Stimulated activated CD4-positive, alpha-beta T cell treated with anti-CD3 and anti-CD28 coated beads, Interleukin-1b, Interleukin-23, amount 100 ng/mL, for 1 hour (primary cell): ENCODE measurements at places on chromosomes 16 and 17.

DNA sequence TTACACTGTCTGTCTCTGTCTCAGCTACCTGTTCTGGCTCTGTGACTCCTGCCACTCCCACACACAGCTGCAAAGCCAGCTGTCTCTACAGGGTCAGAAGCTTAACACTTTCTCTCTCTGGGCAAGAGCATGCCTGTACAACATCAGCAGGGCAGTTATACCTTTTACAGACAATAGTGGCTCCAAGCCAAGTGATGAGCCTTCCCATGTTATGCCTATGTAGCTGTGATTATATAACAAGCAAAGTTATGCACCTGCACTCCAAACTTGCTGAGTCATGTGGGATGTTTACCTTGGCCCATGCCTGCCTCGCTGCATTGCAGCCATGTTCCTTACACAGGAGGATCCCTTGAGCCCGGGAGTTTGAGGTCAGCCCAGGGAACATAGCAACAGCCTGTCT lies 31.8 kb upstream of the APPBP2 start:
- DNase-seq: no peak

DNA sequence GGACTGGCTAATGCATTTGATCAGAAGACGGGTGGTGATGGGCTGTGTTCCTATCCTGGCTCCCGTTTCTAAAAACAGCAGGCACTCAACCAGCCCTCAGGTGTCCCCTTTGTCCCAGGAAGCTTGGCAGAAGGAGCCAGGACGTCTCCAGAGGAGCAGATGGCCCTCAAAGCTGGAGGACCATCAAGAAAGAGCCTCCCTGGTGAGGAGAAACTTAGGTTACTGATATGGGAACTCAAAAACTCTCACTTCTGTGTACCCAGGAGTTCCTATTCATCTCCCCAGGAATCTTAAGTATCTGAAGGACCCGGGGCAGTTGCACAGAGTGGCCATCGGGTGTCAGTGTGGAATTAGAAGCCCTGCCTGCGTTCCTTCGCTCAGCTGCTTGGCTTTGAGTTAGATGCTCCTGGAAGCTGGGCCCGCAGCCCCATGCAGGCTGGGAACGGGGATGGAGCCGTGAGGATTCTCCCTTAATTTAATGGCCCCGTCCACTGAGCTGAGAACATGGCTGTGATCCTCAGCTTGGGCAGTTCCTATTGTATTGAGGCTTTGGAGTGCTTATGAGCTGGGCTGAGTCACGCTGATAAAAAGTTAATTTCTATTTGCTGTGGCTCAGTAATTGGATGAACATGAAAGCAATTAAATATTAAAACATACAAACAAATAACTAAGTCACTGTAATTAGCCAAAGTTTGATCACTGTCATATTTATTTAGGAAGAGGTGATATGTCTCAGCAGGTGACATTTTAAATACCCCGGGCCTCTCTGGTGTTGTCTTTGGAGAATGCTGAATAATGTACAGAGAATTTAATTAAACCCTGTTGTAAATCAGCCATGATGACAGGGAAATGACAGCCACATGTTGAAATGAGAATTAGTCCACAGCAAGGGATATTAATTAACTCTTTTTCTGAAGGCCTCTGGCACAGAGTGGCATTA lies 402.1 kb downstream of the SEC14L1 start:
- DNase-seq: peak; percentile 29

DNA sequence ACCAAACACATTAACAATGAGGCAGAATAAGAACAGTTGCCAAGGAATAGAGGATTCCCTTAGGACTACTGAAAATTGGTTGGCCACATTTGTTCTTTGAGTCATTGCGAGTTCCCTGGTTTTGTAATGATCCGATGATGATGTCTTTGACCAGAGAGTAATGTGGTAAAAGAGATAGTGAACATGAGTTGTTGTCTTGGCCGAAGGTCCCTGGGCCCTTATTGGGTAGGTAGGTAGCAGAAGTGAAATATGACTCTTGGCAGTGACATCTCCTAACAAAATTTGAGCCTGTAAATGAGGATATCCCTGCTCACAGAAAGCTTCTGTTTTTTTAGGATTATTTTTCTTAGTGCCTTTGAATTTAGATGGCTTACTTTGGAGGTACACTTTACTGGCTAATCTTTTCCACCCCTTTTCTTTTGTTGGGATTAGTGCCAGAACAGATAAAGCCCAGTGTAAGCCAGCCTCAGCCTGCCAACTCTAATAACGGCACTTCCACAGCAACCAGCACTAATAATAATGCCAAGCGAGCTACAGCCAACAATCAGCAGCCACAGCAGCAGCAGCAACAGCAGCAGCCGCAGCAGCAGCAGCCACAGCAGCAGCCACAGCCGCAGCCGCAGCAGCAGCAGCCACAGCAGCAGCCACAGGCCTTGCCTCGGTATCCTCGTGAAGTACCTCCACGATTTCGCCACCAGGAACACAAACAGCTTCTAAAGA lies 47.2 kb downstream of the TNRC6A start:
- DNase-seq: no peak

DNA sequence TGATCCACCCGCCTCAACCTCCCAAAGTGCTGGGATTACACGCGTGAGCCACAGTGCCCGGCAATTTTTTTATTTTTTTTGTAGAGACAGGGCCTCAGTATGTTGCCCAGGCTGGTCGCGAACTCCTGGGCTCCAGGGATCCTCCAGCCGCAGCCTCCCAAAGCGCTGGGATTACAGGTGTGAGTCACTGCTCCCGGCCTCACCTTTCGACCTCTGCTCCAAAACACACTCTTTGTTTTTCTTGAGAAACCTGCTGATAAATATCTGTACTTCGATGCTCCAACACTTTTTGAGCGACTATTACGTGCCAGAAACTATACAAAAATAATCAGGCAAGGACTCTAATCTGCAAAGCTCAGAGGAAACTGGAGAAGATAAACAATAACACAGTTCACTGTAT lies 1.0 kb downstream of the MED1 start:
- DNase-seq: no peak

DNA sequence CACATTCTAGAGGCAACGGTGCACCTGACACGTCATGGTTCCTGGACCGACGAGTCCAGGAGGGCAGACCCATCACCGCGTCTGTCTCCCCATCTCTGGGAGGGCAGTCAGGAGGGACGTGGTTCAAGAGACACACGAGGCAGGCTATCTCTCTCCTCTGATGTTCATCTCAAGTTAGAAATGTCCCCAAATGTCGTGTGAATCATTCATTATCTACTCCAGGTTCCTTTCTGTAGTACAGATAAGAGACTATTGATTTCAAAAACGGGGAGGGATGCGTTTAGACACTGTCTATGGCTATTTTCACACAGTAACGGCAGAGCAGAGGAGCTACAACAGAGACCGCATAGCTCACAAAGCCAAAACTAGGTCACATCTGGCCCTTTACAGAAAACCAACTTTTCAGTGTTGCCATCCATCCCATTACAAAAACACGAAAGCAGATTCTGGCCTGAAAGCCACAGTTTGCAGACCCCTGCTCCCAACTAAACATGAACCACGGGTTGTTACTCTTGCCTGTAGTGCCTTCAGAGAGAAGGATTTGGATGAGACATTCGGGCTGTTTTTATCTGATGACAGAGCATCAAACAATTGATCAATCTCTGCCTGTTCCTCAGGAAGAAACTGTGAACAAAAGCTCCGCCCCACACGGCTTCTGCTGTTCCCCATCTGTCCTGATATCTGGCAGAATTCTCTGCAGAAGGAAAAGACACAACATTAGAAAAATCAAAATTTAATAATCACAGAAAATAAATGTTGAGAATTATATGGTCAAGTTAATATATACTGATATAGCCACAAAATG lies 6.8 kb downstream of the MEAK7 start:
- no peak for DNase-seq

- no peak for DNase-seq
Observed at GRCh38 chr17:79020631-79021301, 3.2 kb upstream of the C1QTNF1 start.

- DNase-seq: no peak
Observed at GRCh38 chr16:69890892-69891282, 60.2 kb upstream of the CLEC18A start.

DNA sequence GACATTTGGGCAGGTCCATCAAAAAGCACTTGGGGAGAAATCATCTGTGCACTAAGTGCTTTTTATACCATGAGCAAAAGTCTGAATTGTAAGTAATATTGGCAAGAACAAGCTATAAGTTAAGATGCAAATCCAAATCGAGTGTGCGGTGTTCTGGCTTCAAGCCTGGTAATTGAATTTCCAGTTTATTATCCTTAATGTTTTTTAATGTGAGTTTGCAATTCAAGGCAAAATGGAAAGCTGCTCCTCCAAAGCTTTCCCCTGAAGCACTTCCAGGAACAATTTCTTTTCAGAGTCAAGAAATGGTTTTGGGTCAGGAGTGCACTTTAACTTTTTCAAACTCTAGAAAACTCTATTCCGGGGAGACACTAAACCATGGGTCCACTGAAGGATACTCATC lies 445.7 kb downstream of the TOX3 start:
- no peak for DNase-seq

GRCh38 chr16:67388591-67388990 lies 4.7 kb downstream of the TPPP3 start:
- DNase-seq: no peak

- no peak for DNase-seq
Observed at GRCh38 chr16:64148356-64148755, 973.5 kb downstream of the CDH11 start.

DNA sequence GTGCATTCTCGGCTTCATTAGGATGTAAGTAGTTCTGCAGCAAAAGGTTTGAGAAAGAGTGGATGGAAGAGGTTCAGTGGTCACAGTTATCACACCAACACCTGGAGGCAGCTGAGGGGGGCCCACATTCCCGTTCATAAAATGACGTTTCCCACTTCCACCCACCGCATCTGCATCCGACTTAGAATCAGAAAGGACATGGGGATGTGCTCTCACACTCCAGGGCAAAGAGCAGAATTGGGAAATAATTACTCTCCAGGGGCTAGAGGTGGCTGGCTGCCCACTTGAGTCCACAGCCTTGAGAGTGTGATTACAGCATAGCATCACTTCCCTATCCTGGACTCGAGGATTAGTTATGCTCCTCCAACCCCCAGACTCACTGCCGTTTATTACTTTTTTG lies 122.0 kb downstream of the CPPED1 start:
- DNase-seq: no peak

GRCh38 chr16:50688083-50688482 lies 5.3 kb upstream of the NOD2 start:
- DNase-seq: no peak

GRCh38 chr17:75318211-75318610 lies 29.0 kb upstream of the SLC25A19 start:
- DNase-seq: no peak

GRCh38 chr17:43753493-43754129 lies 5.0 kb downstream of the SOST start:
- no peak for DNase-seq

GRCh38 chr16:12679660-12680272 lies 123.9 kb downstream of the CPPED1 start:
- no peak for DNase-seq

DNA sequence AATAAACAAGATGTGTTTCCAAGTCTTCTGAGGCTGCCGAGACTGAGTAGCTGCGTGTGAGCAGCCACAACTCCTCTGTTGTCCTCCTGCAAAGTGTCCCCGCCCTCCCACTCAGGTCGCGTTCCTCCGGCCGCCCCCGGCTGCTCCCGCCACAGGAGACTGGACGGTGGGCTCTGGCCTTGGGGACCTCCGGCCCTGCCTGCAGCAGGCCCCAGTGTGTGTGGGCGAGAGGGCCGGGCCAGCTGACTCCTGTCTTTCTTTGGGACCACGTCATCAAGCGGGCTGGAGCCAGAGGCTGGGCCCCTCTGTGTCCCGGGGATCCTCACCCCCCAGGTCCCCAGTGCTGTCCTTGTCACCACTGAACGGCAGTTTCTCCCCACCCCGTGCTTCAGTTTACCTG lies 175.3 kb downstream of the NPIPB11 start:
- DNase-seq: no peak

DNA sequence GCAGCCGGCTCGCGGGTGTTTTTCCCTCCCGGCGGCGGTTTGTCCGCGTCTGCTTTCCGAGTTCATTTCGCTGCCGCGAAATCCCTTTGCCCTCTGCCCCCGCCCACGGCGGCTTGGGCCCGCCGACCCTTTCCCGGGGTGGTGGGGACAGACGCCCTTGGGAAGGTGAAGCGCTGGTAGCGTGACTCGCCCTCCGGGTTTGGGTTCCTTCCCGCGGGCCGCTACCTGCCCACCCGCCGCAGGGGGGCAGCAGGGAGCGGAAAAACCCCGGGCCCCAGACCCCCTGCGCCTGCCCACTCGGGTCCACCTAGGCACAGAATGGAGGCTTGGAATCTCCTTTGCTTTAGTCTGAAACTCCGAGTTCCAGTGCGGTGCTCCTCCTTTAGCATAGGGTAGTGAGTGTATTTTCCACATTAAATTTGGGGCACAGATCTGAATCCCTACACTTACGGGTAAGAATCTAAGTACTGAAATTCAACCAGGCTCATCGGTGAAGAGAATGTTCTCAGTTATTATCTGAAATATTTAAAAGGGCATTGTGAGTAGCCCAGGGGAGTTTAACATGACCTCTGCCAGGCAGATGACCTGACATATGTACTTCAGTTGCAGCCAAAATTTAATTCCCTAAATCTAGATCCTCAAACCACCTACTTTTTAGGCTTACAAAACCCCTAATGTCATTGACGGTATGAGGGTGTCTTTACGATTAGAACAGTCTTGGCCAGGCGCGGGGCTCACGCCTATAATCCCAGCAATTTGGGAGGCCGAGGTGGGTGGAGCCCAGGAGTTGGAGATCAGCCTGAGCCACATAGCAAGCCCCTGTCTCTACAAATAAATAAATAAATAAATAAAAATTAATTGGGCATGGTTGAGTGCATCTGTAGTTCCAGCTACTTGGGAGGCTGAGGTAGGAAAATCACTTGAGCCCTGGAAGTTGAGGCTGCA lies 1.0 kb downstream of the NME2 start:
- peak; percentile 68 for DNase-seq

GRCh38 chr16:27433636-27434035 lies 31.7 kb downstream of the IL21R start:
- no peak for DNase-seq

DNA sequence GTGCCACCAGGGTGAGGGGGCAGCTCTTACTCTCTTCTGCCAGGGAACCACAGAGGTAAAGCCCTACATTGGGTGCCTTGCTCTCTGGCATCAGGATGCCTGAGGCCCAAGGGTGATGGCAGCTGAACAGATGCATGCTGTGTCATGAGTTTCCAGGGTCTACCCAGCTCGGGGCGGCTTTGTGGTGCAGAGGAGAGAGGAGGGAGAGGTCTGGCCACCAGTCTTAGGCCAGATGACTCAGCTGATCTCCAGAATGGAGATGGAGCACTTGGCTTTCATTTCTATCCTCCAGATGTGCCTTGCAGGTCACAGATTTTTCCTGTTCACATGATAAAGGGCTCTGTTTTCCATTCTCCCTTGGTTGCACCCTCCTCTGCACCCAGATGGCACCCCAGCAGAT lies 23.6 kb upstream of the USP22 start:
- DNase-seq: no peak

GRCh38 chr17:29240968-29241963 lies 5.4 kb upstream of the CRYBA1 start:
- no peak for DNase-seq
